ENCODE measurements at places on chromosomes 4 and X. TPM values are rescaled to one million over a fixed set of nuclear protein-coding genes. Genes with fewer than 3 reads are reported as not detected.

CCNB3 gene
- 0.14 TPM for total RNA-seq

DCAF4L1 gene
- not detected for total RNA-seq

GPC4 gene
- total RNA-seq = 28.0 TPM

MEPE gene
- total RNA-seq = not detected

Data from stomach (tissue), 19 donors.